Hindlimb muscle (tissue), 1 donor: ENCODE measurements at places on chromosomes 12 and 14.

GRCh38 chr14:71355324-71356201, 448.3 kb downstream of the PCNX1 start:
- DNase-seq: peak; percentile 49

DNA sequence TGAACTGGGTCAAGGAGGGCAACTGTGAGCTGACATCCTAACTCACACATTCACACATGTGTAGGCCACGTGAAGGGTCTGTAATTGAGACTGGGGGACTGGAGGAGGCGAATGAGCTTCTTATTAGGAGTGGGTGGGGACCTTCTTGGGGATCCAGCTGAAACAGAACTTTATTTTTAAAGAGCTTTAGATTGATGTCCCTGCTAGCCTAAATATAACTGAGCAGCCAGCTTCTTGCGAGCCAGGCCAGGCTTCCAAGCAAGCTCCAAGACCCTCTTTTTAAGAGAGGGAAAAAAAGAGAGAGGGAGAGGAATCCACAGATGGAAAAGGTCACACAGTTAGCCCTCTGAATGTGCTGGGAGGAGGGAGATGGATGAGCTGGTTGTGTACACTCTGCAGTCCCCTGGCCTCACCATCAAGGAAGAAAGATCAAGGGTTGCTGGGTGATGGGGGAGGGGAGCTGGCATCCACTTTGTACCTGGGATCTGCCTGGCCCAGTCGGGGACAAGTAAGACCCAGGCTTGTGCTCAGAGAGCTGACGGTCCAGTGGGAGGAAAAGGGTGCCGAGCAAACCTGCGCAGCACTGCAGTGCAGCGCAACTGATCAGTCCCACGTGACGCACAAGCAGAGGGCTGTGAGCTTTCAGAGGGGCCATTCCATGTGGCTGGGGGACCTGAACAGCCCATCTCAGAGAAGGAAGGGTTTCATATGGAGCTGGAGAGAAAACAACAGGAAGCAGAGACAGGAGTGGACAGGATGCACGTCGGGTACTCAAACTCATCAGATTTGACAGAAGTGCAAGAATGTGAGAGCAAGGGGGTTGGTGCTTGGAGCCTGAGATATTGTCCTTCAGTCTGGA, 154.5 kb downstream of the ZFP36L1 start:
- DNase-seq: no peak

- DNase-seq: no peak
These were observed 331.6 kb upstream of the STXBP6 start for GRCh38 chr14:25381498-25381897.

DNA sequence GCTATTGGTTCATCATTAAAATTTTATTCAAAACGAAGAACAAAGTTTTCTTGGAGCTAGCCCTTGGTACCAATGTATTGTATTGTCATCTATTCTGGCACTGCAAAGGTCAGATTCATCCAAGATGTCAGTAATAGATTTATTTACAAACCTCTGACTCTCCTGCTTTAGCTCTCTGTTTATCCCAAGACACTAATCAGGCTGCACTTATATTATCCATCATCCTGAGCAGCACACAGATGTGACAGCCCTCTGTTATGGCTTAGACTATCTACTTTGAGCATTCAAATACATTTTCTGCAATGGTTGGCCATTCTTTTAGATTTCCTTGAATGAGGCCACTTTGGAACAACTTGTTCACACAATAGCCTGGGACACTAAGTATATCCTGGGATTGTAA, 5.0 kb upstream of the PTPRR start:
- no peak for DNase-seq

- no peak for DNase-seq
These were observed 361.3 kb upstream of the SFSWAP start for GRCh38 chr12:131349397-131350127.

GRCh38 chr12:92107621-92108131, 38.0 kb downstream of the BTG1 start:
- DNase-seq: no peak

DNA sequence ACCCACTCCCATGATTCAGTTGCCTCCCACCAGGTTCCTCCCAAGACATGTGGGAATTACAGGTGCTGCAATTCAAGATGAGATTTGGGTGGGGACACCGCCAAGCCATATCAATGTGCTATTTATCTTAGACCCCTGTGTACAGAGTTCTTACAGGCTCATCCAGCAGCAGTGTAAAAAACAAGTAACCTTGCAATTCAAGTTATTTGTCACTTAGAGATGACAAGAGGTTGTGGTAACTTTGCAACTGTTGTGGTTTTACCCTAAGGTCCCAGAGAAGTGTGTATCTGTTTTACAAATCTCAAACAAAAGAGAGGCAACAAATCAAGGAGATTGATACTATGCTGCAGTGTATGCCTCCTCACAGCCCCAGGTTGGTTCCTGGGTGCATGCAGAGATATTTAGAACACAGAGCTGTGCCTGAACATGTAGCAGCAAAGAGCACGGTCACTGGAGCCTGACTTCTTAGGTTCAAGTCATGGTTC, 11.5 kb upstream of the HELB start:
- DNase-seq: no peak

- no peak for DNase-seq
These were observed 15.0 kb upstream of the CIPC start for GRCh38 chr14:77083082-77083481.

DNA sequence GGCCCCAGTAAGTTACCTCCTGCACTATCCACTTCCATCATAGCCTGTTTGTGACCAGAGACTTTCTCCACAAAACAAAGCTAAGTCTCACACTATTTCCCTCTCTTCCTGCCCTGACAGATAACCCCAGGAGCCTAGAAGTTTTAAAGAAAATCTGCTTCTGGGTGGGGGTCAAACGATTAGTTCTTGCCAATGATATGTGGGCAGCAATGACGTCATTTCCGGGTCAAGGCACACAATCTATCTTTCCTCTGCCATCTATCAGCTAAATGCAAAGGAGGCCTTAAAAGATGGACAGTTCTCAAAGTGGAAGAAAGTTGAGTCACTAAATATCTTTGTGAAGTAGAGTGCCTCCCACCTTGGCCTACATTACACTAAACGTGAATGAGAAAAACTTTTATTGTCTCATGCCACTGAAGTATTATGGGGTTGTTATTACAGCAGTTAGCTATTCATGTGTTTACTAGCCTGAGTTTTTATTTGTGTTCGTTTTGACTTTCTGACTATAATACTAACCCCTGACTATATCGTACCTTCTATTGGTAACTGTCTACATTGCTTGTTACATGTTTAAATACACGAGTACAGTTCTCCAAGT, 86.2 kb downstream of the DENND5B start:
- no peak for DNase-seq

DNA sequence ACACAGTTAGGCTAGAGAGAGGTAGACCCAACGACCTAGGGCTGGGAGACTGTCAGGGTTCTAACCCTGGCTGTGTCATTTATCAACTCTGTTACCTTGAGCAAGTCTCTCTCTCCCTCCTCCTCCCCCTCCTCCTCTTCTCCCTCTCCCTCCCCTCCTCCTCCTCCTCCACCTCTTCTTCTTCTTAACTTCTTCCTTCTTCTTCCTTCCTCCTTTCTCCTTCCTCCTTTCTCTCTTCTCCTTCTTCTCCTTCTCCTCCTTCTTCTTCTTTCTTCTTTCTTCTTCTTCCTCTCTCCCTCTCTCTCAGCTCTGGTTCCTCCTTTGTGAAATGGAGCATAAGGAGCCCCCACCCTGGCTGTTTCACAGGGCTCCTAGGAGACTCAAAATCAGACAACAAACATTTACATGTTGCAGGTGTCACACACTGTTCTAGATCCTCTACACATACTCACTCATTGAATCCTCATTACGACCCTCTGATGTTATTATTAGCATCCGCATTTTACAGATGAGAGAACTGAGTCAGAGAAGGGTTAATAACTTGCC, 2.2 kb upstream of the KCNH3 start:
- DNase-seq: no peak

- DNase-seq: no peak
These were observed 13.5 kb downstream of the DGLUCY start for GRCh38 chr14:91127401-91127801.
